Fibroblast of skin of right biceps (primary cell): ENCODE measurements at places on chromosomes 7 and 10.

- no peak for DNase-seq
Observed at GRCh38 chr10:99805190-99805589, 22.8 kb downstream of the ABCC2 start.

DNA sequence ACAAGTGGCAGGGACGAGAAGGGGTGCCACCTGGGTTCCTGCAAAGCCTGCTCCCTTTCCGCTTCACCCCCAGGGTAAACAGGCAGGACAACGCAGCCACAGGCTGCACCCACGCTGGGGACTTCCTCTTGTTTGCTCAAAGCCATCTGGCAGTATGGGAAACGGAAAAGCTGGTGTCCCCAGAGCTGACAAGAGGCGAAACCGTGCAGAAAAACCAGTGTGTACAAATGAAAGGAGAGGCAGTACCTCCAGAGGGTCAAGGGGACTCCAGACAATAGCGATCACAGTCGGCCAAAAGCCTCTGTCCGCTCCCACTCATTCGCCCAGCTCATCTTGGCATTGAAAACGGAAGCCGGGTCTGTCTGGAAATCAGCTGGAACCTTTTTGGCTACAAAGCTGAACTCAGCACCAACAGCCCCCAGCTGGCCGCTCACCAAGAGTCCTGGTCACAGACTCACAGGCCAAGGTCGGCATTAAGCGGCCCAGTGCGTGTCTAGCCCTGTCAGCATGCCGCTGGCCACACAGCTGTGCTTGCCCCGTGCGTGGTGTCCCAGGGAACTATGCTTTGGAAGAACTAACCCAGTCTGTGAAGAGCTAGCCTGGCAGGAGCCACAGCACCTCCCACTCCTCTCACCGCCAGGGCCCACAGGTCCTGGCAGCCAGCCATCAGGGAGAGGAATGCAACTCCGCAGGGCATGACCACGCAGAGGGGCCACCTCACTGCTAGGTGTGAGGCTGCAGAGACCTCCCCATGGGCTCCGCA, 10.4 kb downstream of the TNS3 start:
- DNase-seq: peak; percentile 71

DNA sequence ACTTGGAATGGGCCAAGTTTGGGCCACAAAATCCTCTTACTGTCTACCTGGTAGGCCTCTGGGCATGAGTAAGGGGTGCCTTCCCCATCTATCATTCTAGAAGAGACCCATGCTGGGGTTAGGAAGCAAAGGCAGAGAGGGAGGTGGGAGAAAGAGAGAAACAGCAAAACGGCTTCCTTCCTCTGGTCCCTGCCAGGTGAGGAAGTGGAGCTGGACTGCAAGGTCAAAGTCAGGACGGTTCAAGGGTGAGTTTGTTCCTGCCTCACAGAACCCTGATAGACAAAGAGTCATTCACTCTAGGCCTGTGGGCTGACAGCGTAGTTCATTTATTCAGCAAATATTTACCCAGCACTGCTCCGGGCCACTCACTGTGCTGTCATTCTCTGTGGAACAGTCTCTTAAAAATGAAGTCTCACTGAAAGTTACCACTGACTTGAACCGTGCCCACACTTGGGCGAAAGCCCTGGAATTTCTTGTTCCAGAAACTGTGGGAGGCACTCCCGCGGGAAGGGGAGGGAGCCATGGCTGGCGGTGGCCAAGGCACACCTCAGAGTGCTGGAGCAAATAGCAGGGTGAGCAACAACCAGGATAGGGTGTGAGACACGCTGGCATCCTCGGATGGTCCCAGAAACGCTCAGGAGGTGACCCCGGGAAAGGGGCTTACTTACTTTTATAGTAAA, 26.2 kb upstream of the ECHDC3 start:
- DNase-seq: no peak

DNA sequence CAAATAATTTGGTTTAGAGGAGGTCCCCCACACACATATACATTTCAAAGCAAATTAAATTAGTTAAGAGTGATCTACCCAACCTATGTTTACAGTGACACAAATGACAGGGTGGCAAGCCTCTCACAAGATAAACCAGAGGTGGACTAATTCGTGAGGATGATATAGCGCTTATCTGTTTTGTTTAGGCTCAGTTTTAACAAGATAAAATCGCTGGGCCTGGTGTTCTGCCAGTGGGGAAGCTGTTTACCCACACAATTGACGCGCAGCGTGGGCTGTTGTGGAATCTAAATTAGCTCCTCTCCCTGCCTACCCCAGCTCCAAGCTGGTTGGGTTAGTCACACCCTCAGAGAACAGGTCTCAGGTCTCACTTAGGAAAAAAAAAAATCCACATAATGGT, 16.7 kb upstream of the PLXNA4 start:
- no peak for DNase-seq

DNA sequence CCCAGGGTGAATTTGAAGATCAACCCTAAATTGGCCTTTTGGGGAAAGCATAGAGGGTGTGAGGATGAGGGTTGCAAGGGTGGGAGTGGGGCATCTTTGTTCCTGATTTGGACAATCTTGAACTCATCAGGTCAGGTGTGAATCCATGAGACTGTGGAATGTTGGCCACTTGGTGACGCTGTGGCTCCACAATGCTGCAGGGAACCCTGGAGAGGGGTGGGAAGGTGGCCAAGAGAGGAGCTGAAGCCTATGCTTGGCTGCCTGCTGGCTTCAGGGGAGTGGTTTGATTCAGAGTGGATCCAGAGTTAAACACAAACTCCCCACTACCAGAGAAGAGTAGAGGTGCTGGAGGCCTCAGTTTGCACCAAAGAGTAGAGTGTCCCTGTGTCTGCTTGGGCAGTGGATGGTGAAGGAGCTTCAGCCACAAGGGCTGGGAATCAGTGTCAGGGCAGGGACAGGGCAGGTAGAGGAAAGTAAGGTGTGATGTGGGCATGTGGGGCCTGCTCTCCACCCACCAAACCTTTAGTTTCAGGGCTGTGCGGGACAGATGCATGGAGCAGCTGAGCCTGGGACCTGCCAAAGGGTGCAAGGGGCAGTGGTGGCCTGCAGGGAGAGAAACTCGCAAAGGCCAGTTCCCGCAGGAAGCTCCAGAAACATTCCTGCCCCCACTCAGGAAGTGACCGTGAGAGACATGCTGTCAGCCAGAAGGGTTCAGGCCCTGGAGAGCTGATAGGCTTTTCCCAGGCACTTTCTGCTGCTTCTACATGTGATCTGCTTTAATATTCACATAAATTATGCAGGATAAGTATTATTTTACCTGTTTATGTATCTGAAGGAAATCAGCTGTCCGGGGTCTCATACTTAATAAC, 81.0 kb upstream of the PRSS58 start:
- DNase-seq: no peak
